ENCODE measurements at places on chromosomes 7 and 10. TPM values are rescaled to one million over a fixed set of nuclear protein-coding genes. Genes with fewer than 3 reads are reported as not detected.

GRCh38 chr7:117123311-117123926 lies 170.1 kb downstream of the ST7 start:
- DNase-seq, result no peak

GRCh38 chr10:59435707-59436106 lies 73.4 kb upstream of the FAM13C start:
- DNase-seq, result no peak

- no peak for DNase-seq
Observed at GRCh38 chr7:119842337-119842736, 430.6 kb upstream of the KCND2 start.

DNA sequence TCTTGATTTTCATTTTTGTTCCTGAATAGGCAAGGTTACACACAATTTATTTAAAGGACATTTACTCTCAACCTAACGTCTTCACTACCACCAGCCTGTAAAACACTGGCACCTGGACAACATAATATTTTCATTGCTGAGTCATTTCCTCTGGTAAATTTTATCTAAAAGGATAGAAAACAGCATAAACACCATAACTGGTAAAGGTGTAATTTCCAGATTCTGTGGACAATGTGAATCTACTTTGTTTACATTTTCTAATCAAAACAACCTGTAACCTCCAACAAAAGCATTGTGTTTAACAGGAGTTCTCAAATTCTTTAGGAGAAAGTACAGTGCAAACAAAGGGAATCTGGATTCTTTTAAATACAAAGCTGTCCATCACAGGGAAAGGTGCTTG lies 472.0 kb upstream of the AKR1E2 start:
- DNase-seq, result no peak

DNA sequence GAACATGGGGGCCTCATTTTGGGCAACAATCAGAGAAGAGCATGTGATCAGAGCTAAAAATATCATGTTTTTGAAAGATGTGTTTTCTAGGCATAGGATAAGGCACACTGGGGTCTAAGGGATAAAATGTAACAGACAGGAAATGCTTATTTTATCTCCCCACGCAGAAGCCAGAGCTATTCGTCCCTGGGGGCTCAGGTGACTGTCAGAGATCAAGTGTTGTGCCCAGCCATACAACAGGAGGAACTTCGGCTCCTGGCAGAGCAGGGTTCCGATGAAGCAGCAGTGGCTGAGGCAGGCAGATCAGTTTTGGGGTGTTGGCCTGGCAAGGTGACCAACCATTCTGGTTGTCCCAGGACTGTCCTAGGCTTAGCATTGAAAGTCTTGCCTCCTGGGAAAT lies 15.2 kb downstream of the NPY start:
- no peak for DNase-seq

GRCh38 chr7:5630670-5631069 lies 150.8 kb downstream of the RNF216 start:
- peak; percentile 42 for DNase-seq

DNA sequence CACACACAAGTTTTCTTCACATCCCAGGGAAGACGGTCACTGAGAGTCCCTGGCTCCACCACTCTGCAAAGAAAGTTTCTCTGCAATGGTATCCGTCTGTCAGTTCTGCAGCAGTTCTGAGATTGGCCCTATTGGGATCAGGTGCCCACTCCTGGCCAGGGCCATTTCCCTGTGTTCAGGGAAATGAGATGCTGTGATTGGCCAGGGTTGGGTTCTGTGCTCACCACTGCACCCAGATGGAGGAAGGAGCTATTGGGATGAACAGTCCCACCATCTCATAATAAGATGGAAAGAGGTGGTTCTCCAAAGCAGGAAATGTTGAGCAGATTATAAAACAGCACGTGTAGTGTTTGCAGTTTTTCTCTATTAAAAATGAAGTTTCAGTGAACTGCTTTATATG lies 13.3 kb upstream of the PIP4K2A start:
- DNase-seq, result no peak

GRCh38 chr10:121956111-121957061 lies 18.6 kb downstream of the NSMCE4A start:
- no peak for DNase-seq

GRCh38 chr10:80436446-80437098 lies 17.5 kb upstream of the TSPAN14 start:
- DNase-seq, result no peak

GRCh38 chr10:88409236-88409635 lies 173.9 kb downstream of the RNLS start:
- DNase-seq, result no peak

DNA sequence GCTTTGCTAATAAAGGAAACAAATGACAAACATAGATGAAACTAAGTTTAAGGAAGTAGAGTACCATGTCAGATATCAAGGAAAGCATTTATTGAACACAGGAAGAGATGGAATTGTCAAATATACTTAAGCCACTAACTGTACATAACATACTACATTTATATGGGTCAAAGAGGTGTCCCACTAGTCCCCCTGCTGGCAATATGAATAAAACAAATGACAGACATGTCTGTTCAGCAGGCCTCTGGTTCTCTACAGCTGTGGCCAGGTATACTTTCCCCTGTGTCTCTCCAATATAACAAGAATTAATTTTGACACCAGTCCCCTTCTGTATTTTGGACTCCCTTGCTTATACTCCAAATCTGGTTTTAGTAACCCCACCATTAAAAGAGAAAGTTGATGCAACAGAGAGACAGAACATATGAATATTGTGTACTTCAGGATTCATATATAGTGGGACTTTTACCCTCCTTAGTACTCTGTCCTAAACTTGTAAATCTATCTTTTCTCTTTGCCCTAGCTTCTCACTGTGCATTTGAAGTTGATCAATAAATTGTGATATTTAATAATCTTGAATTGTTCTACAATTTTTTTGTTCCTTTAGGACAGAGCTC lies 42.9 kb downstream of the CD36 start:
- no peak for DNase-seq

Gene SFTPA1
- total RNA-seq, result not detected

Gene HECW1
- not detected for total RNA-seq

Gene NKX2-3
- not detected for total RNA-seq

Gene TMEM196
- total RNA-seq, result not detected

Gene NANOS1
- total RNA-seq, result 0.14 TPM

Data from CD4-positive, alpha-beta T cell (primary cell).